Fibroblast of upper back skin (primary cell): ENCODE measurements at places on chromosomes 1 and 21.

DNA sequence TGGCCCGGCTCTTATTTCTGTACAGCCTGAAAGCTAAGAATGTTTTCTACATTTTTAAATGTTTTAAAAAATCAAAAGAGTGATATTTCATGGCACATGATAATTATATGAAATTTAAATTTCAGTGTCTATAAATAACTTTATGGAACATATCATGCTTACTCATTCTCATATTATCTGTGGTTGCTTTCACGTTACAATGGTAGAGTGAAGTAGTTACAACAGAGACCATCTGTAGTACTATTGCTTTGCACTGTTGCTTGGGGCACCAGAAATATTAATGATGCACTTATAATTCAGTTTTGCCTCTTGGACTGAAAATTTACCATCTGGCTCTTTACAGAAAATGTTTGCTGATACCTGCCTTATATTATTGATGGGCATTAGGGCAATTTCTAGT lies 481.6 kb downstream of the PLPP3 start:
- peak; percentile 71 for DNase-seq

- no peak for DNase-seq
These were observed 21.4 kb downstream of the SLC16A1 start for GRCh38 chr1:112934577-112934976.

DNA sequence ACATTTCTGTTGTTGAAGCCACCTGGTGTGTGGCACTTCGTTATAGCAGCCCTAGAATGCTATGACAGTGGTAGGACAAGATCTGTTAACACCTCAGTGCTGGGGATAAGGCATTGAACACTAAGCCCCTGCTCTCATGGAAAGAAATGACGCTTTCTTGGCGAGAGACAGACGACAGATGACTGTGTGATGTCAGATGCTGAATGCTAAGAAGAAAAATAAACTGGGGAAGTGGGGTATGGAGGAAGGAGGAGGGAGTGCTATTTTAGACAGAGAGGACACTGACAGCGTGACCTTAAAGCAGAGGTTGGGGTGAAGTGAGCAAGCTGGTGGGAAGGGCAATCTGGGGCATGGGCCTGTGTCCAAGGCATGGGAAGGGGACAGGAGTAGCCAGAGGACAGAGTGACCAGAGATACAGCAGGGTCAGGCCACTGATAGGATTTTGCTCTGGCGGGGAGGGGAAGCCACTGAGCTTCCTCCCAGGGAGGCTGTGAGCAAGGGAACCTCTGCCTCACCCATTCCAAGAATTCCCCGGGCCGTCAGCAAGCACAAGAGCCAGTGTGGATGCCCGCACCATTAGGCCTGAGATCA lies 15.2 kb downstream of the DOP1B start:
- no peak for DNase-seq

- DNase-seq = no peak
These were observed 45.8 kb downstream of the DNAJC6 start for GRCh38 chr1:65355031-65355712.

- no peak for DNase-seq
These were observed 531 bp downstream of the SNIP1 start for GRCh38 chr1:37553598-37553926.

GRCh38 chr1:36825226-36825625 lies 209.1 kb downstream of the GRIK3 start:
- no peak for DNase-seq

- peak; percentile 68 for DNase-seq
These were observed 290.2 kb downstream of the LRRC40 start for GRCh38 chr1:69914976-69915765.

- DNase-seq = no peak
These were observed 141.8 kb upstream of the ADAMTS5 start for GRCh38 chr21:27108701-27109100.

DNA sequence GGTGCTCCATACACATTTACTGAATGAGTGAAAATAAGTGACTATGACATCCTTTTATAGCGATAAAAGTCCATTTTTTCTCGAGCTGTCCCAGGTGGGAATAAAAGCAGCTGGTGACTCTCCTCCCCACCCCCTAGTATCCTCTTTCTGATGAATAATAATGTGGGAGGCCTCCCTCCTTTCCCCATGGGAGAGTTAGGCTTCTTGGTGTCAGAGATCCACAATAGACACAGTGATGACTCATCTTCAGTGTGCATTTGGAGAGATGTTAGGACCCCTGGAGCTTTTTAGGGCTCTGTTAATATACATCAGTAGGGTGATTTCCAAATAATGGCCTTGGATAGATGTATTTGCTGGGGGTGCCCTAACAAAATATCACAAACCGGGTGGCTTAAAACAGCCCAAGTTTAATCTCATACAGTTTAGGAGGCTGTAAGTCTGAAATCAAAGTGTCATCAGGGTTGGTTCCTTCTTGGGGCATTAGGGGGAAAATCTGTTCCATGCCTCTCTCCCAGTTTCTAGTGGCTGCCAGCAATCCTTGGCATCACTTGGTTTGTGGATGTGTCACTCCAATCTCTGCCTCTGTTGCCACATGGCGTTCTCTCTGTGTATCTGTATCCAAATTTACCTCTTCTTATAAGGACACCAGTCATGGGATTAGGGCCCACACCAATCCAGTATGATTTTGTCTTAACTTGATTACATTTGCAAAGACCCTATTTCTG lies 4.4 kb upstream of the PHC2 start:
- DNase-seq = peak; percentile 82

- DNase-seq = no peak
These were observed 498.7 kb downstream of the AMY1C start for GRCh38 chr1:104248385-104248784.
